Effector CD8-positive, alpha-beta T cell (primary cell): ENCODE measurements at places on chromosomes 13 and 19.

GRCh38 chr13:79496188-79496587, 15.2 kb downstream of the NDFIP2 start:
- DNase-seq, result no peak

DNA sequence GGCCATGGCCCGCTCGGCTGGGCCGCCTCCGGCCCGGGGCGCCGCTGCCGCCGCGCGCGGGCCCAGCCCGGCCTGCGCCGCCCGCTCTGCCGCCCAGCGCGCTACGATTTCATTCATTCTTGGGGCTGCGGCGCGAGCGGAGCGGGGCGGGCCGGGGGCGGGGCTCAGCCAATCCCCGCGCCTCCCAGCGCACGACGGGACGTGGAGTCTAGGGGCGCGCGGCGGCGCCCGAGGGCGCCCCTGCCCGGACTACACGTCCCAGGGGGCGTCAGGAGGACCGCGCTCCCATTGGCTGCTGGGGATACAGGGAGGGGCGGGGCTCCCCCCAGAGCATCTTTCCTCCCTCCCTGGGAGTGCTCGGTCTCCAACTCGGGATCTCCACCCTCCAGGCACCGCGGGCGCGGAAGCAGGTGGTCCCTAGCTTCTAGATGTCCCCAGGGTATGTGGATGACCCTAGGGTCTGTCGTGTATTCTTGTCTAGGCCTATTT, 5.6 kb upstream of the DPF1 start:
- peak; percentile 40 for DNase-seq

- DNase-seq, result no peak
These were observed 1629.1 kb upstream of the PCDH20 start for GRCh38 chr13:63044589-63045313.

DNA sequence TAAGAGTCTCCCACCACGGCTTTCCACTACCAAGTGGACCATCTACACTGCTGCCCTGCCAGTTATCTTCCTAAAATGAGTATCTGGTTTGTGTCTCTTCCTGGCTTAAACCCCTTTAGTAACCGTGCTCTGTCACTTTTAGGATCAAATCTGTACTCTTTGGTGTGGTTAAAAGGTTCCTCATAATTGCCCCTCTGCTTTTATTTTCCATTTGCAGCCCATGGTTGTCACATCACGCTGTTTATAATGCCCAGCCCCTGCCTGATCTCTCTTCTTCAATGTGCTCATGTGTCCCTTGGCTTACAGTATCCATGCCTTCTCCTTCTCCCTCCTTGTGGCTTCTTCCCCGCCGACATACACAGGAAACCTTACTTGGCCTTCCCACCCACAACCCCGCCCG, 100.1 kb downstream of the DGKH start:
- no peak for DNase-seq

GRCh38 chr19:37932985-37933936, 26.3 kb downstream of the SIPA1L3 start:
- DNase-seq, result no peak

DNA sequence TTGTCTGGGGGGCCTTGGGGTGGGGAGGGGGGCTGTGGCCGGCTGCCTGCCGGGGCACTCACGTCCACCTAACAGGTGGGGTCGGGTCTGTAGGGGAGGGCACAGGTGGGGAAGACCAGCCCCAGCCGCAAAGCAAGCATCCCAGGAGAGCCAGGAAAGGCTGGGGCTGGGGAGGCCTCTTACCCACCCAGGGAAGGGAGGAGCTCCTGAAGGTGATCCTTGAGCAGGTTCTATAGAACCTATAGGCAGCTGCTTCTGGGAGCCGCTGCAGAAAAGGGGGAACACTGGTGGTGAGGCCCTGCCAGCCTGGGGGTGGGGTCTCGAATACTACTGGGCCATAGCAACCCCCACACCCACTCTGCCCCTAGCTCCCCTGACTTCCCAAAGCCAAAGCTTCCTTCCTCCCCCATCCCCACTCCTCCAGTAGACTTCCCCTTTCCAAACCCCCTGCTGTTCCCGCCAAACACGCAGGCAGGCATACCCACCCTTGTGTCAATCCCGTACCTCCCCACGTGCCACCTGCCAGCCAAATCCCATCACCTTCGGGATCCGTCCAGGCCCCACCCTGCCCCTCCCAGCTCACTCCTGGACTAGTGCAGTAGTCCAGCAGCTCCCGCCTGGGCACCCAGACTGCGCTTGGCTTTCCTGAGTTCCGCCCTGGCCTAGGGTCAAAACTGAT, 5.6 kb downstream of the KLF16 start:
- no peak for DNase-seq

GRCh38 chr13:73765651-73766384, 368.4 kb downstream of the KLF12 start:
- DNase-seq, result peak; percentile 64

GRCh38 chr13:99339736-99340397, 32.7 kb upstream of the GPR183 start:
- DNase-seq, result no peak

DNA sequence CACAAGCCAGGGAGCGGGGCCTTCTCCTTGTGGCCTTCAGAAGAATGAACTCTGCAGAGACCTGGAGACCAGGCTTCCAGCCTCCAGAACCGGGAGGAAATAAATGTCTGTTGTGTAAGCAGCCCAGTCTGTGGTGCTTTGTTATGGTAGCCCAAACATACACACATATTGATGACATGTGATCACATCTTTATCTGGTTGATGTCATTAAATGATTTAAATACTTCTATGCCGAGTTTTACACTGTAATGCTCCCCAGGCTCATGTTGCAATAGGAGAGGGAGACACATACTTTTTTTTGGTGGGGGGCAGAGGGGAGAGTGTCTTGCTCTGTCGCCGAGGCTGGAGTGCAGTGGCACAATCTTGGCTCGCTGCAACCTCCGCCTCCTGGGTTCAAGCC, 188.0 kb upstream of the IRS2 start:
- no peak for DNase-seq

DNA sequence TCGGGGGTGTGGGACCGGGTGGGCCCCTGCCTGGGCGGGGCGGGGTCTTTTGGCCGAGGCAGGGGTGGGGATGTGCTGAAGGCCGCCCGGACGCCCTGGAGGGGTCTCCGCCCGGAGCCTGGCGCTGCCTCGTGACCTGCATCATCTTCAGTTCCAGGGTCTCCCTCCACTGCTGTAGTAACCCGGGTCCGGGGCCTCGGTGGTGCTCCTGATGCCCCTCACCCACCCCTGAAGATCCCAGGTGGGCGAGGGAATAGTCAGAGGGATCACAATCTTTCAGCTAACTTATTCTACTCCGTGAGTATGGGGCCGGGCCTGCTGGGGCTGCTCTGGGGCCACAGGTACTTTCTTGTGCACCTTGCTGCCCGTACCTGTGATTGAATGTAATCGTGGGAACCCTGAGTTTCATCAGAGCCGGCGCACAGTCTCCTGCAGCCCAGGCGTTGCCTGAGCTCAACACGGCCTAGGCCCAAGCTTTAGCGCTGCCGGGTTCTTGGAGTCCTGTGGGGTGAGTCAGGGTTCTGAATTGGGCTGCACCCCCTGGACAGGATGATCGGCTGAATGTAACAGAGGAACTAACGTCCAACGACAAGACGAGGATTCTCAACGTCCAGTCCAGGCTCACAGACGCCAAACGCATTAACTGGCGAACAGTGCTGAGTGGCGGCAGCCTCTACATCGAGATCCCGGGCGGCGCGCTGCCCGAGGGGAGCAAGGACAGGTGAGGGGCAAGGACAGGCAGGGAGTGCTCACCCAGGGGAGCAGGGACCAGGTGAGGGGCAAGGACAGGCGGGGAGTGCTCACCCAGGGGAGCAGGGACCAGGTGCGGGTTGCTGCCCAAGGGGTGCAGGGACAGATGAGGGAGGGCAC, 10.5 kb downstream of the PEAK3 start:
- DNase-seq, result no peak

DNA sequence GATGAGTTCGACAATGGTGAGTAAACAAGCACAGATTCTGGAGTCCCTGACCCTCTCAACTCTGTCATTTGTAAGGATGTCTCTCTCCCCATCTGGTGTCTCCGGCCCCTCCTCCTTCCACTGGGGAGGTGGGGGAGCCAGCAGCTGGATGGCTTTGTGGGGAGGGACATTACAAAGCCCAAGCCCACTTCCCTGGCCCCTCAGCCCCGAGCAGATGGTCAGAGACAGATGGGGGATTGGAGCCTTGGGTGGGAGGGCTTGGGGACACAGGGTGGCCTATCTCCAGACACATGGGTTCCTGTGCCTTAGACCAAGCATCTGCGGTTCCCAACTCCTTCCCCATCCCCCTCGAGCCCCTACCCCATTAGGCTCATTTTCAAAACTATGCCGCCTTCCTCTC, 2.5 kb downstream of the TIMM50 start:
- DNase-seq, result no peak

DNA sequence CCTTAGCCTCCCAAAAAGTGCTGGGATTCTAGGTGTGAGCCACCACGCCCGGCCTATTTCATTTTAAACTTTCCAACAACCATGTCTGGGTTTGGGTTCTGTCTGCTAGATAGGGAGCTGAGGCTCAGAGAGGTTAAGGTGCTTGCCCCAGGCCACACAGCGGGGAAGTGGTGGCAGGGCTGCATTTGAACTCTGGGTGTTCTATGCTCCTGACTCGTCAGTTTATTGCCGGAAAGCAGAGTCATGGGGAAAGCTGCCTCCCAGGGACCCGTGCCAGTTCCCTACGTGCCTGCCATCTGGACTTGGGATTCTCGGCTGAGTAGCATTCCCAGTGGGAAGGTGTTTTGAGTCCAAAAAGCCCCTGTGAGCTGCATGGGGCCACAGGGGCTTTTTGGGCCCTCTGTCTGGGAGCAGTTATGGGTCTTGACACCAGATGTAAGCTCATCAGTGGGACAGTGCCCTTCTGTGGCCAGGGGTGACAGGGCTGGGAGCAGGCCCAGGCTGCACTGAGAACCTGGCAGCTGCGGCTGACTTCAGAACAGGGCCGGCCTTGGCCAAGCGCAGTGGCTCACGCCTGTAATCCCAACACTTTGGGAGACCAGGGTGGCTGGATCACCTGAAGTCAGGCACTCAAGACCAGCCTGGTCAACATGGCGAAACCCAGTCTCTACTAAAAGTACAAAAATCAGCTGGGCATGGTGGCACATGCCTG, 10.9 kb downstream of the RFX1 start:
- DNase-seq, result no peak

- DNase-seq, result no peak
These were observed 2012.6 kb downstream of the PCDH9 start for GRCh38 chr13:65217471-65217995.

DNA sequence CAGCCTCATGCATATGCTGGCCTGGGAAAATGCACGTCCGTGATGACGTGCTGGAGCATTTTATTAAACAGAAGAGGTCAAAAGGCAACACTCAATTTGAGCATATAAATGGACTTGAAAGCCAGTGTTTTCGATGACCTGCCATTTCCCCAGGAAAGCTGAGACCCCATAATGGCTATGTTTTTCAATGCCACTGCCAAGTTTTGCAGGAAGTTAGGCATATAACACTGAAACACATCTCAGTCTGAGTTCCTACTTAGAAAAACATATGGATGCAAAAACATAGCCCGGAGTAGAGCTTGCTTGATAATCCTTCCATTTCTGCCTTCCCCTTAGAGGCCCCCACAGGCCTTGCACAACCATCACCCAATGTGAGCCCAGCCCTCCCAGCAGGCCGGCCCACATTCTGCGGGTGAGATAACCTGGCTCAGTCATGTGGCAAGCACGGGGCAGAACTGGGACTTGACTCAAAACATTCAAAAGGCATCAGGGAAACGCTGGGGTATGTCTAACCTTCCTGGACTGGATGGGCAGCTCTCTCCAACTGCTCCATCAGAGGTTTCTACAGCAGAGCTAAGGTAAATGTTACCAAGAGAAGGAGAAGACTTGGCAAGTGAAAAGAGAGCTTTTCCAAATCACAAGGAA, 24.9 kb downstream of the EPS15L1 start:
- DNase-seq, result no peak

GRCh38 chr13:50812242-50812641, 31.2 kb downstream of the DLEU7 start:
- no peak for DNase-seq

- no peak for DNase-seq
These were observed 202.2 kb upstream of the STARD13 start for GRCh38 chr13:33487575-33488243.

- no peak for DNase-seq
These were observed 28.4 kb downstream of the ZNF844 start for GRCh38 chr19:12092956-12093355.

DNA sequence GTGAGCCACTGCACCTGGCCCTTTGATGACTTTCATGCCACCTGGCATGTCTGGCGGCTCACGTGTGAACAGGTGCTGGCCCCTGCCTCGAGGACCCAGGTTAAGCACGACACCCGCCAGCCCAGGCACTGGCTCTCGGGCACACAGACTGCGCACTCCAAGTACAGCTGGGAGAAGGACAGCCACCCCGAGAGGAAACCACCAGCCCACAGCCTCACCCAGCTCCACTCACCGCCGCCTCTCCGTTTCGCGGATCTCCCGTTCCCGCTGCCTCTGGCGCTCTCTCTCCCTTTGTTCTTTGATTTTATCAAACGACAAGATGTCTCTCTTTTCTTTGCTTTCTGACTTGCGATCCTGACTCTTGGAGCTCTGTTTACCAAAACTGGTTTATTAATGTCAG, 27.4 kb upstream of the TINCR start:
- no peak for DNase-seq

DNA sequence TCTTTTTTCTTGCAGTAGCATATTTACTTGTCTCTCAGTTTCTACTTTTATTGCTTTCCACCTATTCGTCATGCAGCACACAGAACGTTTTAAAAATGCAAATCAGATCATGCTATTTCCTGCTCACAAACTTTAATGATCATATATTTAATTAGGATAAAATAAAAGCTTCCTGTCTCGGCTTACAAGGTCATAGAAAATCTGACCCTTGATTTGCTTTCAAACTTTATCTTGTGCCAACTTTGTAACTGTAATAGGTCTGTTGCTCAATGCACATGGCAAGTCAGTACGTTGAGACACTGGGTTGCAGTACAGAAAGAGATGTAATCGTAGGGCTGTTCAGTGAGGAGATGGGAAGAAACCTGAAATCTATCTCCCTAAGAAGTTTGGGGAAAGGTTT, 95.6 kb upstream of the CSNK1A1L start:
- no peak for DNase-seq

DNA sequence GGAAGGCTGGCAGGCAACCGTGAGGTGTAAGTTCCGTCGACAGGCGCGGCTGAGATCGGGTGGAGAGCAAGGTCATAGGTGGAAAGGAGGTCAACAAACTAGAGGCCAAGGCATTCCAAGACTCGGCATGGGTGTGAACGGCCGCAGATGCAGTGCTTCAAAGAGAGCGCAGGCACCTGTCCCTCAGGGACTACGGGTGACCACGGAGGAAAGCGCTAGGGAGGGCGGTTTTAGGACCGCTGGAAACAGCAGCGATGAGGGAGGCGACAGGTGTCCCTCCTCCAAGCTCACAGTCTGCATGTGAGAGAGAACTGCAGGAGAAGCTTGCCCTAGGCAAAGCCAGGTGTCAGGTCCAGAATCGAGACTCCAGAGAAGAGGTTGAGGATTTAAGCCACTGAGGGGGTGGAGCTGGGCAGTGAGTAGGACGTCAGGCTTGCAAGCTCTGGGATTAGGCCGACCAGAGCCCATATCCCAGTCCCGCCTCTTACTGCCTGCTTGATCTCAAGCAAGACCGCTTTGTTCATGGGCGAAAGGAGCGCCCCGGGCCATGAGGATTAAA, 1.6 kb upstream of the MLNR start:
- no peak for DNase-seq

GRCh38 chr13:59088716-59089115, 1075.0 kb downstream of the DIAPH3 start:
- DNase-seq, result no peak

GRCh38 chr19:18230941-18231734, 4.9 kb upstream of the PDE4C start:
- no peak for DNase-seq

- DNase-seq, result no peak
These were observed 96.3 kb upstream of the GPR183 start for GRCh38 chr13:99403458-99403971.
